ENCODE measurements at places on chromosomes 13 and 19.

DNA sequence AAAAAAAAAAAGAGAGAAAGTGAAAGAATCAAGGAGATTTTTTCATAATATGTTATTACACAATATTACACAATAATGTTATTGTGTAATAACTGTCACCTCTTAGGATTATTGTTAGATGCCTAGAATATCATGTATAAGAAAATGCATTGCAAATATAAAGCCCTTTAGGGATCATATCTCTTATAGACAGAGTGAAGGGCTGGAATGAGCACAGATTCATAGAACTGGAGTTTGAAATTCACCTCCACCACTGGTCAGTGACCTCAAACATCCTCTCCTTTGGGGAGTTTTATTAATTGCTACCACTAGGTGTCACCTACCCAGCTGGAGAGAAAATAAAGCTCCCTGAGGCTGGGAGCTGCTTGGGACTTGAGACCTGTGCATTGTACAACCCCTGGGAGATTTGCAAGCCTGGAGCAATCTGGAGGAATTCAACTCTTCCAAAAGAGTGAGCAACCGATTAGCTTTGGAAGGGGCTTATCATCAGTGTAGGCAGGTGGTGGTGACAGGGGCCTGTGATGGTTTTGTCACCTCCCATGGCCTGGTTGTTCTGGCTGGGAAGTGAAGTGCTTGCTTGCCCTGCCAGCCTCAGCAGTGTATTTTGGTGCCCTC lies 30.3 kb upstream of the FRY start:
- DNase-seq, result peak; percentile 32

DNA sequence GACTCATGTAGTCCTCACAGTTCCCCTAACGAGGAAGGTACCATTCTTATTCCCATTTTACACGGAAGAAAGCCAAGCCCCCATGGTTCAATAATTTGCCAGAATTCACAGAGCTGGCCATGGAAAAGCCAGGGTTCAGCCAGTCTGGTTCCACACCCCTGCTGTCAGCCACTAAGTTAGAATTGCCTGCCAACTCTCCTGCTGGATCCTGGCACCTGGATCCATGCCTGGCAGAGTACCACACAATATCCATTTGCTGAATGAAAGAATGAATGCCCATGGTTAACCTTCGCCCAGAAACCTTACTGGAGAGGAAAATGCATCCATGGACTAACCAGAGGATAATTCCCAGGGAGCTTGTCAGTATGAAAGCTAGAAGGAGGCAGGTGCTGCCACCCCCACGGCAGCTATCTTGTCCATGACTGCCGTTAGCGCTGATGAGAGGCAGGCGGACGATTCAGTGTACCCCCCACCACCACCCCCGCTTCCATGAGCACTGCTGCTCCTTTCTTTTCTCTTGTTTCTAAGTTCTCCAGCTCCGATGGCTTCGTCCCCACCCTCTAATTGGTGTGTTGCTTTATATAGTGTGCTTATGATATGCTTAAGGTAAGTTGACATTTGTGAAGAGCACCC lies 114.5 kb downstream of the SLC7A1 start:
- no peak for DNase-seq

DNA sequence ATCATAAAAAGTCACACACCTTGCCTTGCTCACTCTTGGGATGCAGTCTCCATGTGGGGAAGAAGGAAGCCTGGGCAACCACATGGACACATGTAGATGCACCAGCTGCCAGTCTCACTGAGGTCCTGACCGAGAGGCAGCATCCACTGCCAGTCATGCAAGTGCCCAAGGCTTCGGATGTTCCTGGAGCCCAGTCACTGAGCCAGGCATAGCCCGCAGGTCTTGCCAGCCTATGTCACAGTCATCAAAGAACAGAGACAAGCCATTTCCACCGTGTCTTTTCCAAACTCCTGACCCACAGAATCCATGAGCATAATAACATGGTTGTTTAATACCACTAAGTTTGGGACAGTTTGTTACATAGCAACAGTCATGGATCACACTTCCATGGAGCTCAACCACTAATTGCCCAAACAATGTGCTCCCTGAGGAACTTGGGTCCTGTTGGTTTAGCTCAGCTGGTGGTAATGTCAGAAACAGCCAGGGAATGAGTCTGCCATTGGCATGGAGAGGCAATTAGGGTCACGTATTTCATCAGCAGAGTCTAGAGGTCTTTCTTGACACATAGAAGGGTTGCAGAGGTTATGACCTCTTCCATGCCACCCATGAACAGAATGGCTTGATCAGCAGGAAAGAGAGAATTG lies 21.5 kb downstream of the STARD13 start:
- DNase-seq, result no peak

DNA sequence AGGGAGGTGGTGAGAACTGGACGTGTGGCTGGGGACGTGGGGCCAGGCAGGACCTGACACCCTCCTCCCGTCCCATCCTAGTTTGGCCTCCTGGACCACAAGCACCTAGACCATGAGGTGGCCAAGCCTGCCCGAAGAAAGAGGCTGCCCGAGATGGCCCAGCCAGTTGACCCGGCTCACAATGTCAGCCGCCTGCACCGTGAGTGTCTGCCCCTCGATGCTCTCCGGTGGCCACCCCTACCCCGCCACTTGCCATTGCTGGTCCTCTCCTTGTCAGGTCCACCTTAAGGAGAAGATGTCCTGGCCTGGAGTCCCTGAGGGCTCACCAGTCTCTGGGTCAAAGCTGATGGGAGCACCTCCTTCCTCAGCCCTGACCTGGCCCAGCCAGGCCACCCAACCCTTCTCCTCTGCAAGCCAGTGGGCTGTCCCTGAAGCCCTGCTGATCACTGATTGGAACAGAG lies 2.2 kb downstream of the ANGPTL4 start:
- no peak for DNase-seq

DNA sequence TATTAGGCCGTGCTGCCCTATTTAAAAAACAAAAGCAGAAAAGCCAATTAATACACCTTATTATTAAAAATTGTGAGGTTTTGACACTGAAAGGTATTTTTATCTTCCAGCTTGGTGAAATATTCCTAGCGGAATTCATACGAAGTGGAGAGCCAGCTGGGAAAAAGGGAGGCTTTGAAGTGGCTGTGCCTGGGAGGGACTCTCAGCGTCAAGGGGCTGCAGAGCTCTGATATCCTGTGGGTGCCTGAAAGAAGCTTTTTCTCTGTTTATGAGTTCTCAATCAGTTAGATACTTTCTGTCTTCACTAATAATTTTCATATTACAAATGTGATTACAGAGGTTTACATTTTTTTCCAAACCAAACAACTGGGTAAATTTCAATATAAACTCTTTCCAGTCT lies 140.2 kb upstream of the MIR17HG start:
- DNase-seq, result no peak

DNA sequence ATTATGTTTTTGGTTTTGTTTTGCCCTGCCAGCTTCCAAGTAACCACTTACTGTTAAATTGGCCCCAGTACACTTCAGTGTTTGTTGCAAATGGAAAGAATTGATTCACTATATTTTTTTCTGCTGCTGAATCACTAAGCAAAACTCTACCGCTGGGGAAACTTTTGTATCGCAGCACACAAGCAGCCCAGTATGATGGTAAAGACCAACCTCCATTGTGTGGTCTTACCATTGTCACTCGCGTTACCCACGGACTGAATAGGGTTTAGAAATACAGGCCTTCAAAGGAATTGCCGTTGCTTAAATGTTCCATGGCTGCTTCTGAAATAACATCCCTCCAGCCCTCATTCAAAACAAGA lies 7.9 kb downstream of the SPATA13 start:
- no peak for DNase-seq

GRCh38 chr19:12494260-12494860 lies 9.7 kb upstream of the ZNF709 start:
- no peak for DNase-seq

- DNase-seq, result peak; percentile 33
Observed at GRCh38 chr19:40717880-40718773, 1.2 kb downstream of the ITPKC start.

- peak; percentile 83 for DNase-seq
Observed at GRCh38 chr19:56105090-56105701, 15.9 kb downstream of the ZNF787 start.

DNA sequence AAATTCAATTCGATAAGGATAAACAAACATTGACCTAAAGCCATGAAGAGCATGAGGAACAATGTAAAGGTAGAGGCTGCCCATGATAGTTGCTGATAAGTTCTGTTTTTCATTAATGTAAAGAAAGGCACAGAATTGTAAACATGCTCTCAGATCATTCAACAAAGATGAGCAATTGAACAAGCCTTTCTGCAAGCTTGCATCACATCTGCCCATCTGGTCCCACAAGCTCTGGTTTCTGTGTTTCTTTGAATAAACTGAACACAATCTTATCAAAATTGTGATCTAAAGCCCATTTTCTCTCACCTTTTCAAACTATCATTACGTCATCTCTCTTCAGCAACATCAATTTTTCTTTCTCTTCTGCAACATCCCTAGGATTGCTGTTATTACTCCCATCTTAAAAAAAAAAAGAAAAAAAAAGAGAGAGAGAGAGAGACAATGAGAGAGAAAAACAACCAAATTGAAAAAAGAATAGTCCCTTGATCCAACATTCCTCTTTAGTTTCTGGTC lies 487.2 kb upstream of the GPC6 start:
- DNase-seq, result no peak

DNA sequence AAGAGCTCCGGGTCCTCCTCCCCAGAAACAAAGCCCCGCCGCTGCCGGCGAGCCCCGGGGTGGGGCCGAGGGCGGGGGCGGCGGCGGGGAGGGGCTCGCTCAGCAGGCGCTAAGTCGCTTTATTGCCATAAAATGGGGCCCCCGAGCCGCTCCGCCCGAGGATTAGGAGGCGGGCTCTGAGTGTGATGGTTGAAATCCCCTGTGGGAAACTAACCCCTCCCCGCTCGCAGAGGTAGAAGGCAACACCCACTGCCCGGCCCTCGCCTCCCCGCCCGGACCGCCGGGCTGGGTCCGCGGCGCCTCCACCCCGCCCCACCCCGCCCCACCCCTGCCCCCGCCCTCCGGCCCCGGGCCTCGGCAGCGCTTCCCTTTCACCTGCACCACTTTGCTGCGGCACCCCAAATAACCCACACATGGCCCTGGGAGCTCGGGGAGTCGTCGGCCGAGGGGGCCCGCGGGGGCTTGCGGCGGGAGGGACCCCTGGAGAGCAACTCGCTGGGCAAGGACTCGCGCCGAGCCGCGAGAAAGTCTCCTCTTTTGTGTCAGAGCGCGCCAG lies at the start of gene KLF12:
TSS of gene KLF12 (minus strand) at position 184 of the 556 bp plus-strand sequence.
- DNase-seq, result peak; percentile 97

GRCh38 chr13:62320129-62321108 lies 904.8 kb upstream of the PCDH20 start:
- DNase-seq, result no peak

DNA sequence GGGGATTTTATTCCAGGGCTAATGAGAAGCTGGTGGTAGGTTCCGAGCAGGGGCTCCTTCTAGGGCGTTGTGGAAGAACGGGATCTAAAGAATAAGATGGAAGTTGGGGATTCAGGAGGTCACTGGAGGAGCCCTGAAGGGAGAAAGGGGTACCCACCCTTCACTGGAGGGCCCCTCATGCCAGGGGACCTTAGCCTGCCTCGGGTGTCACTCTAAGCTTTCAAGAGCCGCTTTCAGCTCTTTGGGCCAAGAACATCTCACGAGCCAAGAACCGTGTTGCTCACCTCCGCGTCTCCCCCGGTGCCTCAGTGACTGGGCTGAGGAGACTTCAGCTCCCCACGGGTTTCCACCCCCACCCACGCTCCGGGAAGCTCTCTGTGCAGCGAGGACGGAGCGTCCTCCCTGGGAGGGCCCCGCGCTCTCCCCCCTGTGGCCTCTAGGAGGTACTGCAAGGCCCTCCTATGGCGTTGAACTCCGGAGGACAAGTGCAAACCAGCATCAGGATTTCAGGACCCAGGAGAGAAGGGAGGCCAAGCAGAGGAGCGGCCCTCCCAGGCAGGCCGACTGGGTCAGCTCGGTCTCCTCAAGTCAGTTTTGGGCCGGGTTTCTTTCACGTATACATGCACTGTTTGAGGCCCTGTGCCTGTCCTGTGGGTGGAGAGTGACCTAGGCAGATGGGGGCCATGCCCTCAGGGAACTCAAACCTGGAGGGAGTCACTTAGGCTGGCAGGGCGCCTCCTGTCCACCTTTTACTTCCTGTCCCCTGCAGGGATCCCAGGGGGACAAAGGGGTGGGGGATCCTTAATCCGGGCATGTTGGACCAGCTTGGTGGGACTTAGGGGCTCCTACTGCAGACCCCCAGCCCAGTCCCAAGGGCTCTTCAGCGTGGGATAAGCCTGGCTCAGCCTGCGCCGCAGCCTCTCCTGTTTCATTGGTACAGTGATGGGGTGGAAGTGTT lies 5.1 kb upstream of the KRTDAP start:
- DNase-seq, result peak; percentile 82

DNA sequence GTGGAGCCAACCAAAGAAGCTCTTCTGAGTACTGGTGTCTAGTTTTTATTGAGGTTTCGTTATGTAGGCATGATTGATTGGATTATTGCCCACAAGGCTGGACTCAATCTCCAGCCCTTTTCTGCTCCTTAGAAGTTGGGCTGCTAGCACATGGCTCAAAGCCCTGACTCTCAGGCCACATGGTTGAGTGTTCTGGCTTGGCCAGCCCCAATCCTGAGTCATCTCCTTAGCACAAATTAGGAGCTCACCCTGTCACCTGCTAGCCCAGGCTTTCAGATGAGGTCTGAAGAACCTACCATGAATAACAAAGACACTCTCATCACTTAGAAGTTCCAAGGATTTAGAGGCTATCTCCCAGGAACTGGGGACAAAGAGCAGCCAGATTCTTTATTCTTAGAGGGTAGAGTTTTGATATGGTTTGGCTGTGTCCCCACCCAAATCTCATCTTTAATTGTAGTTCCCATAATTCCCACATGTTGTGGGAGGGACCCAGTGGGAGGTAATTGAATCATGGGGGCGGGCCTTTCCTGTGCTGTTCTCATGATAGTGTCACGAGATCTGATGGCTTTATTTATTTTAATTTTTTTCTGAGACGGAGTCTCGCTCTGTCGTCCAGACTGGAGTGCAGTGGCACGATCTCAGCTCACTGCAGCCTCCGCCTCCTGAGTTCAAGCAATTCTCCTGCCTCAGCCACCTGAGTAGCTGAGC lies 11.3 kb downstream of the DPY19L3 start:
- no peak for DNase-seq

DNA sequence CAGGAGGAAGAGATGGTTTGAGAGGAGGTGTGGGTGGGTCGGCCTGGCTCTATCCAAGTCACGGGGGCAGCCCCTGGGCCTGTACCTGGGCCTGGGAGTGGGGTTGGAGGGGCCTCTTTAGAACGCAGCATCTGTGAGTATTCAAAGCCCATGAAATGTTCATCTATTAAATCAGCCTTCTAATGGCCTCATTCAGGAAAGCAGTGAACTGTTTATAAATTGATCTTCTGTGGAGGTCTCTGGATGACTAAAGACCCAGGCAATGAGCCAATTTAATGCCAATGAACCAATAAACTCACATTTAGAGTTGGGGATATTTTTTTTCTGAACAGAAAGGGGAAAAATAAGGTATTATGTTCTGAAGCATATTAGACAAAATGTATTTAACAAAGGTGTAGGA lies 19.9 kb upstream of the GGACT start:
- no peak for DNase-seq

DNA sequence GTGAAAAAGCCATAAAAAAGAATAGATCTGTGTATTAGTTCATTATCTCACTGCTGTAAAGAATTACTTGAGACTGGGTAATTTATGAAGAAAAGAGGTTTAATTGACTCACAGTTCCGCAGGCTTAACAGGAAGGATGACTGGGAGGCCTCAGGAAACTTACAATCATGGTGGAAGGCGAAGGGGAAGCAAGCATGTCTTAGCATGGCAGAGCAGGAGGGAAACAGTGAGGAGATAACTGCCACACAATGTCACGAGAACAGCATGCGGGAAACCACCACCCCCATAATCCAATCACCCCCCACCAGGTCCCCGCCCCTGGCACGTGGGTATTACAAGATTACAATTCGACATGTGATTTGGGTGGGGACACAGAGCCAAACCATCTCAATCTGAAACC lies 39.1 kb upstream of the EEF1AKMT1 start:
- no peak for DNase-seq

Data from B cell (primary cell).